ENCODE measurements at places on chromosomes 2 and 18.
A peak's percentile ranks its signal among the peaks of the same experiment; 100 is the strongest.

GRCh38 chr2:99688699-99689098, 198.9 kb upstream of the REV1 start:
- no peak for DNase-seq

- no peak for DNase-seq
These were observed 155.1 kb upstream of the TCF4 start for GRCh38 chr18:55743133-55743532.

DNA sequence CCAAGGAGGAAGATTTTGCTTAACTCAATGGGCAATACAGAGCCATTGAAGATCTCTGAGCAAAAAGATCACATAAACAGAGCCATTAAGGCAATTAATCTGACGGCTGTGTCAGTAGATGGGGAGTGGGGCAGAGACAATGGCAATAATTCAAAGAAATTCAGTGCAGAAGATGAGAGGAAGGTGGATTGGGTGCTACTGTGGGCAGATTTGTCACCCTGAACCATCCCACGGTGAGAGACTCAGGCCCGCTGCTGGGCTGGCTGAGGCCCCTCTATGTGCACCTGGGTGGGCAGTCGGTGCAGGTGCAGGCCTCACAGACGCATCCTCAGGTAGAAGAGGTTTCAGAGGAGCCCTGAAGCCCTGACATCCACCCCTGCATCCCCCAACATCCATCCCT, 458.6 kb downstream of the EIPR1 start:
- DNase-seq = no peak

GRCh38 chr2:200747668-200748618, 63.8 kb upstream of the BZW1 start:
- peak; percentile 96 for DNase-seq

- DNase-seq = no peak
These were observed 30.6 kb upstream of the SLC66A3 start for GRCh38 chr2:11124760-11125068.

DNA sequence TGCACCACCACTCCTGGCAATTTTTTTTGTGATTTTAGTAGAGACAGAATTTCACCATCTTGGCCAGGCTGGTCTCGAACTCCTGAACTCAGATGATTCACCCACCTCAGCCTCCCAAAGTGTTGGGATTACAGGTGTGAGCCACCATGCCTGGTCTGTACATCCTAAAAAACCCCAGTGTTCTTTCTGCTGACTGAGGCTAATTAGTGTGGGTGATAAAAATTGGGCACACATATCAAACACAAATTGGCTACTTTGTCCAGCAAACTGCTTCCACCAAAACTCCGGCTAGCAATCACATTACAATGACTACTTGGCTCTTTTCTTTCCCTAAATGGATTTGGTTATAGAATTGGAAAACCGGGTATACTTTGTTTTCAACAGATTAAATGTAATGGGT, 153.9 kb downstream of the SLC8A1 start:
- DNase-seq = no peak
